ENCODE measurements at places on chromosomes 5 and 9.

- DNase-seq, result no peak
Measured at GRCh38 chr5:136992796-136993489, 506.2 kb downstream of the SPOCK1 start.

- DNase-seq, result no peak
Measured at GRCh38 chr5:160305319-160305718, 7.0 kb downstream of the CCNJL start.

DNA sequence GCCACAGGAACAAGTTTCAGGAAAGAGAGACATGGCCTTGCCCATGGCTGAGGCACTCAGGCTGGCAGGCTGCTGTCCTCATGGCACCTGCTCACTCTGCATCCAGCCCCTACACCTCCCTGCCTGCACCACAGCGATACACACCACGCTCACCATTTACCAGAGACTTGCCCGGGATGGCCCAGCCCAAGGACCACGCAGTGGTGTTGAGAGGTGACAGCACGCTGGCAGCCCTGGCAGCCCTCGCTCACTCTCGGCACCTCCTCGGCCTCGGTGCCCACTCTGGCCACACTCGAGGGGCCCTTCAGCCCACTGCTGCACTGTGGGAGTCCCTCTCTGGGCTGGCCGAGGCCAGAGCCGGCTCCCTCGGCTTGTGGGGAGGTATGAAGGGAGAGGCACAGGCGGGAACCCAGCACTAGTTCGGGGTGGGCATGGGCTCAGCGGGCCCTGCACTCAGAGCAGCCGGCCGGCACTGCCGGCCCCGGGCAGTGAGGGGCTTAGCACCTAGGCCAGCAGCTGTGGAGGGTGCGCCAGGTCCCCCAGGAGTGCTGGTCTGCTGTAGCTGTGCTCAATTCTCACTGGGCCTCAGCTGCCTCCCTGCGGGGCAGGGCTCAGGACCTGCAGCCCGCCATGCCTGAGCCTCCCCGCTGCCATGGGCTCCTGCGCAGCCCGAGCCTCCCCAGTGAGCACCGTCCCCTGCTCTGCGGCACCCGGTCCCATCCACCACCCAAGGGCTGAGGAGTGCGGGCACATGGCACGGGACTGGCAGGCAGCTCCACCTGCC lies 20.3 kb downstream of the ZDHHC11B start:
- DNase-seq, result no peak

DNA sequence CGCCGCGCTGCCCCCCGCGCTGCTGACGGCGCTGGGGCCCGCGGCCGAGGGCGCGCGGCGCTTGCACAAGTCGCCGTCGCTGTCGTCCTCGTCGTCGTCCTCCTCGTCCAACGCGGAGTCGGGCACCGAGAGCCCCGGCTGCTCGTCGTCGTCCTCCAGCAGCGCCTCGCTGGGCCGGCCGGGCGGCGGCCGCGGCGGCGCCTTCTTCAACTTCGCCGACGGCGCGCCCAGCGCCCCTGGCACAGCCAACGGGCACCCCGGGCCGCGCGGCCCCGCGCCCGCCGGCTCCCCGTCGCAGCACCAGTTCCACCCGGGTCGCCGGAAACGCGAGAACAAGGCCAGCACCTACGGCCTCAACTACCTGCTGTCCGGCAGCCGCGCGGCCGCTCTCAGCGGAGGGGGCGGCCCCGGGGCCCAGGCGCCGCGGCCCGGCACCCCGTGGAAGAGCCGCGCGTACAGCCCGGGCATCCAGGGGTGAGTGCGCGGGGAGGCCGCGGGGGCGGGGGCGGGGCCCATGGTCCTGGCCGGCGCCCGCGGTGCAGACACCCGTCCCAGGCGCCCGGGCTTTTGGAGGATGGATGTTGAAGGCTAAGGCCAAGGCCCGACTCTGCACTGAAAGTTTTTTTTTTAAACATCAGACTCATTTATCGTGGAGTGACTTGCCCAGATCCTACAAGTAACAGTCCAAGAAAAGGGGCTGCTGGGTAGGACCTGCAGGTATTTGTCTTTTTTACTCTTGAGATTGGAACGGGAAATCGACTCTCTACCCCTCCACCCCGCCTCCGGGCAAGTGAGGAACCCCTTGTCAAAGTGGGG lies 1.2 kb downstream of the TENT4A start:
- no peak for DNase-seq

GRCh38 chr9:80218328-80218727 lies 646.6 kb downstream of the TLE4 start:
- DNase-seq, result no peak

DNA sequence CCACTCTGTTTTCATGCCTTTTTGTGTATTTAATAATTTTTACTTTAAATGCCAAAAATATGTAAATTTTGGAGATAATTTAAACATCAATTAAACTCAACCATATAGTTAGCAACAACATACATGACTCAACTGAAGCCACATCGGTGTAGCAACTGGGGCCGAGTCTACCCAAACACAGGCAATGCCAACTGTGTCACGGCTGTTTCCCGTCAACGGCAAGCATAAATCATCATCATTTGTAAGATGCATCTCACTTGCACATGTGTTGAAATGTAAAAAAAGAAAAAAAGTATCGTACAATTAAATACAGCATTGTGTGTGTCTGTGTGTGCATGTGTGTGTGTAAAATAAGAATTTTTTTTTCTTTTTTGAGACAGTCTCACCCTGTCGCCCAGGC lies 160.1 kb upstream of the TAS2R1 start:
- DNase-seq, result no peak

GRCh38 chr9:132369421-132369820 lies 14.6 kb upstream of the SETX start:
- DNase-seq, result no peak

- DNase-seq, result no peak
Measured at GRCh38 chr5:54480296-54480695, 24.8 kb downstream of the HSPB3 start.

DNA sequence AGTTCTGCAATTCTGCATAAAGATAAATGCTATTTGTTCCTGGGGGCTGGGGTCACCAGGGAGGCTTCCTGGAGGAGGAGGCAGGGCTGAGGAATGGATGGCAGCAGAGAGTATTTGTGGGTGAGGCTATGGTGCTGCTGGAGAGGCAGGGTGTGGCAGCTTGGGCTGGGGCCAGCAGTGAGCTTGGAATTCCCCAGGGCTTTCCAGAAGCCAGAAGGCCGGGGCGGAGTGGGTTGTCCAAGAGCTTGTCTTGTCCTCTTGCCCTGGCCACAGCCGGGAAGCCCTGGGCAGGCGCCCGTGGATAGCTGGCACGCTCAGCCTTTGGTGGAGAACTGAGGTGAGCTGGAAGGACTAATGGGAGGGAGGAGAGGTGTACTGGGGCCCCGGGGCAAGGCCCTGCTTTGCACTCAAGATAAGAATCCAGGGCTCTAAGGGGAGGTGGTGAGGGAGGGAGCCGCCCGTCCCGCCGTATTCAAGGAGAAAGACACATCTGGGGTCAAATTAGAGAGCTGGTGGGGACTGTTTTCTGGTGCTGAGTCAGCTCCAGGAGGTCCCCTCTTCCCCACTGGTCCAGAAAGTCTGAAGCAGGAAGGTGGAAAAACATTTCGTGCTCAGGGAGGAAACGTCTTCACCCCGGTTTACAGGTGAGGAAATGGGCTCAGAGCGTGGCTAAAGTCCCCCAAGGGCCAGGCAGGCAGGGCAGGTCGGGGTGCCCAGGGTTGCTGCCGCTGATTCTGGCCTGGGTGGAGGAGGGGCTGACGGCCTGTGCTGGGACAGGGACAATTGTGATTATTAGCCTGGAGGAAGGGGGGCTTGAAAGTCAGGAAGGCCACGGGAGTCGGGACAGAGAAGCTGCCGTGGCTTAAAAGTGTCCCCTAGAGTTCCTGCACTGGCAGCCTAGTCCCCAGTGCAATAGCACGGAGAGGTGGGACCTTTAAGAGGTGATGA lies 26.9 kb upstream of the CNOT6 start:
- no peak for DNase-seq

DNA sequence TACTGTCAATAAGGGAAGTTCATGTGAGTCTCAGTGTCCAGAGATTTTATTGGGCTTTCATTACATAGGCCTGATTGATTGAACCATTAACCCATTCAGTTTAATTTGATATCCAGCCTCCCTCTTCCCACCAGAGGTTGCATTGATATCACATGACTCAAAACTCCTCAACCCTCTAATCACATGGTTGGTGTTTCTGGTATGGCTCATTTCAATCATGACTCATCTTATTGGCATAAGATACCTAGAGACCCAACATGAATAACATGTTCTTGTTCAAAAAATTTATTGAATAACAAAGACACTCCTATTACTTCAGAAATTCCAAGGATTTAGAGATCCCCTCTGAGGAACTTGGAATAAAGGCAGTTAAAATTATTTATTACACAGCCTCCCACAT lies 982.2 kb downstream of the TLE1 start:
- no peak for DNase-seq

All from Right ventricle myocardium inferior (tissue), 1 donor.